Stimulated activated CD8-positive, alpha-beta memory T cell treated with anti-CD3 and anti-CD28 coated beads, Interleukin-7, amount 100 ng/mL, for 1 hour (primary cell): ENCODE measurements at places on chromosomes 2 and 18.

GRCh38 chr18:31329787-31330438 lies 12.0 kb downstream of the DSG1 start:
- DNase-seq: no peak

GRCh38 chr2:105777031-105777482 lies 32.3 kb downstream of the NCK2 start:
- no peak for DNase-seq

GRCh38 chr2:674321-674985 lies 2.8 kb downstream of the TMEM18 start:
- no peak for DNase-seq

- no peak for DNase-seq
These were observed 794.8 kb downstream of the SATB2 start for GRCh38 chr2:198662905-198663304.

DNA sequence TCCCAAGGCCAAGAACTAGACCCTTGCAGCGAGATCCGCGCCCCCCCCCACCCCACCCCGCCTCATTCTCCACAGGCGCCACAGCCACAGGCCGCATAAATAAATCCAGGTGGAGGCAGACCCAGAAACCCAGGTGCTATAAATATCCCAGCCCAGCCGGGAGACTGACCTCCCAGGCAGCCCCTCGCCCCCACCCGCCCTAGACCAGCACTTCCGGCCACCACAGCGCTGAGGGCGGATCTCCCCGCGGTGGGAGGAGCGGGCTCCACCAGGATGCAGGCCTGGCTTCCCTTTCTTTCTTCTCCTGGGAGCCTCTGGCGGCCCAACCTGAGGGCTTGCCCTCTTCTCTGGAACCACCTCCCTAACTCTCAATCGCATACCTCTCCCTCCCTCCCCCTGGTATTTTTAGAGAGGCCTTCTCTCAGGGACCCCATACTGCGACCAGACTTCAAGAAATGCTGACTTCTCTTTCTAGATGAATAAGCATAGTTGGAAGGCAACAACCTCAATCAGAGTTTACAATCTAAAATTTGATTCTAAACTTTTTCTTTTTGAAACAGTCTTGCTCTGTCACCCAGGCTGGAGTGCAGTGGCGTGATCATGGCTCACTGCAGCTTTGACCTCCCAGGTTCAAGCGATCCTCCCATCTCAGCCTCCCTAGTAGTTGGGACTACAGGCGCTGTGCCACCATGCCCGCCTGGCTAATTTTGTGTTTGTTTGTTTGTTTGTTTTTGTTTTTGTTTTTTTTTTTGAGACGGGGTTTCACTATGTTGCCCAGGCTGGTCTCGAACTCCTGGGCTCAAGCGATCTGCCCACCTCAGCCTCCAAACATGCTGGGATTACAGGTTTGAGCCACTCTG lies 55.0 kb downstream of the PKDCC start:
- no peak for DNase-seq

DNA sequence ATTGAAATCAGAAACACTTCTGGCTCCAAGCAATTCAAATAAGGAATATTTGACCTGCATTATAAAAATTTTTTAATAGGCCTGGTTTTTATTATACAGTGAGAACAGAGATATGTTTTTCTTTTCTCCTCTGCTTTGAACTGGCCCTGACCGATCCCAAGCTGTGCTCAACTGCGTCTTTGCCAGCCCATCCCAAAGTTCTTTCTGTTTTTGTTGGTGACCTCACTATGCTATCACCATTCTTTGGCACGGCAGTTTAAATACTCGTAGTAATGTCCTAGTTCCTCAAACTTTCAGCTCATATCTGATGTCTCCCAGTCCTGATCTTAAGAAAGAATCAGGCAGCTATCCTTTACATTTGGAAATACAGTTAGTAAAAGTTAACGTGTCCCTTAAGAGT lies 42.3 kb upstream of the NETO1 start:
- DNase-seq: no peak

DNA sequence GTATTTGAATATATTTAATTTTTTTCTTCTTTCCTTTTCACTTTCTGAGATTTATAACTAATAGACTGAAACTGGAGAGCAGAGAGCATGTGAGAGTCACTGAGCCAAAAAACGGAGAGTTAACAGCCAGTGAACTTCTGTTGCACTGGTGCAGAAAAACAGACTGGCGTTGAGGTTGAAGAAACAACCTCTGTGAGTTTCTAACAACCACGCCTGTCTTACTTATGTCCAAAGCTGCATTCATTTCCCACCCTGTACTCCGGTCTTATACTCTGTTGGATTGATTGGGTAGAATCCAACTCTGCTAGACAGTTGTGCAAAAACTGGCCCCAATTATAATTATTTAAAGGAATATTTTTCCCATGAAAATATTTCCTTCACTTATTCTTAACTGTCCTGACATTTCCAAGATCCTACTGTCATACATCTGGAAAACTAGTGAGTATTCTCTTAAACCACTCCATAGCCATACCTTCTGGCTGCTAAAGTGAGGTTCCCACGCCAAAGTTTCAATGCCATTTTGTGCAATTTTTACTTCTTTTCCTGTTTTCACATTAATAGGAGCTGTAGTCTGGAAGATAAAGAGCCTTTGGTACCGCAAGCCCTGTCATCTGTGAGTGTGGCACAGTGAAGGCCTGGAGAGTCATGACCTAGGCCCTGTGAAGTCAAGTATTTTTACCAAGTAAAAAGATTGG lies 9.4 kb downstream of the CYP1B1 start:
- DNase-seq: no peak

GRCh38 chr2:222883420-222883819 lies 22.6 kb downstream of the ACSL3 start:
- DNase-seq: no peak

DNA sequence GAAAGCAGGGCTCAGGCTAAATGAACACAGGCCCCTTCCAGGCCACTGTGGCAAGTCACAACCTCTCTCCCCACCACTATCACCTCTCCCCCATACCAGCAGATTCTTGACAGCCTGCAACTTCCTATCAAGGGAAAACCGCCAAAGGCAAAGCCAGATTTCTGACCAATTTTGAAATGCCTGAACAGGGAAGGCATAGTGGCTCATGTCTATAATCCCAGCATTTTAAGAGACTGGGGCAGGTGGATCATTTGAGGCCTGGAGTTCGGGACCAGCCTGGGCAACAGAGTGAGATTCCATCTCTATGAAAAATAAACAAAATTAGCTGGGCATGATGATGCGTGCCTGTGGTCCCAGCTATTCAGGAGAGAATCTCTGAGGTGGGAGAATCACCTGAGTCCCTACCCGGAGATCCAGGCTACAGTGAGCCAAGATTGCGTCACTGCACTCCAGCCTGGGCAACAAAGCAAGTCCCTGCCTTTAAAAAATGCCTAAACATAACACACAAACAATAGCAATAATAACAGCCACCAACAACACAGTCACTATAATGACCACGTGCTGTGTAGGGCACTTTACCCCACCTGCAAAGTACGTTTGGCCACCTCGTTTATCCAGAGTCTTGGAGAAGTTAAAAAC lies 75.5 kb upstream of the GLI2 start:
- DNase-seq: no peak

DNA sequence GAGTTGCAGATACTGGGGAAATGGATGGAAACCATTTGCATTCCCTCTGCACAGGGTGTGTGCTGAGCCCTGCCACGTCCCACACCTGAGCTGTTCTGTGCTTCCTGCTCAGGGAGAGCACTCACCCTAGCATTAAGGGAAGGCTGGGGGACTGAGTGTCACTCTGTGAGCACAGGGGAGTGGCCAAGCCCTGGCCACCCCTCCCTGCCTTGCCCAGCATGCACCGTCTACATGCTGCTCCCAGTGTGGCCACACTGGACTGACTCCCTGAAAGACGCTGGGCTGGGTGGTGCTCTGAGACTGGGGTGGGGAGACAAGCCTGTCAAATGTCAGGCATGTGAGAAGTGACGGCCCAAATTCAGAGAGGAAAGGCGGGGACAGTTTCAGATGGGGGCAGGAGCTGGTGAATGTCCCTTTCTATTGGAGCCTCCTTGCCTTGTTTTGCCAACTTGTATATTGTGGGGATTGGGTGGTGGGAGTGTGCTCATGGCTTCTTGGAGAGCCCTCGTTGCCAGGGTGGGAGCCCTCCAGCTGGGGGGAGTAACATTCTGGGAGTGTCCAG lies 298.4 kb upstream of the HS6ST1 start:
- no peak for DNase-seq

DNA sequence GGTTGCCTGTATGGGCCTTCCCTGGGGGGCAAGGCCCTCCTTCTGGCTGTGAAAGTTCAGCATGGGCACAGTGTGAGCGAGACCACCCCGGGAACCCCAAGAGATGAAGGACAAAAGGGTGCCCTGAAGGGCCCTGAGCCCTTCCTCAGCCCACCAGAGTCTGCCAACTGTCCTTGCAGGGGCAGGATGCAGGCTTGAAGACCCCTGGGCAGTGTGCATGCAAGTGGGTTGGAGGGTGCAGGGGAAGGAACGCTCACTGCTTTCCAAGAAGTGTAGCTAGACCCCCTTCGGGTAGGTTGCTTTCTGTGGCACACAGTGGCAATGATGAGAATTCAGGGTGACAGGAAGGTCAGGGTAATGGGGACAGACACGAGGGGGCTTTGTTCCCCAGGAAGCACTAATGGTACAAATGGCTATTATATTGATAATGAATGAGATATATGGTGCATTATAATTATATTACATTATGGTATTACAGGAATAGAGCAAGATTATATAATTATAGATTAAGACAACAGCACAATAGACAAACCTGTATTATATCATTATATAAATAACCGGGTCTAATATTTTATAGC lies 228.7 kb downstream of the ATAD2B start:
- no peak for DNase-seq

- DNase-seq: no peak
These were observed 848 bp downstream of the TMSB10 start for GRCh38 chr2:84906108-84906899.

- DNase-seq: no peak
These were observed 99.3 kb upstream of the TMEM18 start for GRCh38 chr2:776487-776886.

GRCh38 chr18:42606886-42607495 lies 508.5 kb downstream of the RIT2 start:
- DNase-seq: no peak

DNA sequence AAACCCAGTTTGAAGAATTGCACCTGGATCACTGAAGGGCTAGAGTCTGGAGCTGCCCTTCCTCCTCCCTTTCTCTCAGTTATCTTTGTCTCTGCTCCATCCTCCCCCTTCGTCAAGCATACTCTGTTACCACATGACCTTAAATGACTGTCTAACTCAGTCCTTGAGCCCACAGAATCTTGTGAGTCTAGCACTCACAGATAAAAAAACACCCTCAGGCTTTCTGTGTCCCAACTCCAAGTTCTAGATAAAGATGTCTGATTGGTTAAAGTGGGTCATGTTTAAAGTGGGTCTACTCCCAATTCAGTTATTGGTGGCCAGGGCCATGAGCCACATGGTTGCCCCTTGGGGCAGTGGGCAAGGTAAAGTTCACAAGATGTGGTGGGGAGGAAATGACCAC lies 53.5 kb upstream of the CYP1B1 start:
- no peak for DNase-seq

- no peak for DNase-seq
These were observed 43.4 kb upstream of the SMAD7 start for GRCh38 chr18:48994044-48994651.

- no peak for DNase-seq
These were observed 134.8 kb downstream of the PRKCE start for GRCh38 chr2:45786030-45786835.

DNA sequence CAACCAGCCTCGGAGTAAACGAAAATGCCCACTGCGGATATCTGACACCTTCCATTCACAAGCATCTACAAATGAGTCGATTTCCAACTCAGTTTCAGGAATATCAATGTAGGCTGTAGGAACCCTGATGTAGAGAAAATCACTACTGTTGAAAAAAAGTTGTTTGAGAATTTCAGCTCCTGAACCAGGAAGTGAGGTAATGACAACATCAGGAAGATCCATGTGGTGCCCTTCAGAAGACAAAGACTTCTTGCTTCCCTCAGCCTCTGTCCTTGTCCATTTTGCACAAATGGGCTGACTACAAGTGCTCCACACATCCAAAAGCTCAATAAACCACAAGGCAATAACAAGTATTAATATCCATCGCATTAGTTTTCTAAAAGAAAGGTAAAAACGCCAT lies 4.7 kb downstream of the DSEL start:
- DNase-seq: no peak

- DNase-seq: no peak
These were observed 58.9 kb upstream of the GATA6 start for GRCh38 chr18:22110461-22110924.

DNA sequence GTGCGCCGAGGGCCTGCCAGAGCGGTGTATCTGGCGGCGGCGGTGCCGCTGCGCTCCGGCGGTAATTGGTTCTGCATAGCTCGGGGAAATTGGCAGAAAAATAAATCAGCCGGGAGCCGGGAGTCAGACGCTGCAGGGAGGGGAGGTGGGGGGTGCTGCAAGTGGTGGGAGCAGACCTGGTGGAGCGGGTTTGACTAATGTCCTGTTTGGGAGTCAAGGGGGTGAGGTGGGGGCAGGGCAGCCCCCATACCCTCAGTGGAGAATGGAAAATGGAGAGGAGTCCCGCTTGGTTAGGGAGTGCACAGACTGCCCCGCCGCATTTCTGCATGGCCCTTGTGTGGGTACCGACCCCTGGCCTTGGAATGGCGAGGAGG lies 107.3 kb downstream of the DYSF start:
- DNase-seq: no peak

GRCh38 chr2:102992607-102993006 lies 230.8 kb downstream of the TMEM182 start:
- no peak for DNase-seq

DNA sequence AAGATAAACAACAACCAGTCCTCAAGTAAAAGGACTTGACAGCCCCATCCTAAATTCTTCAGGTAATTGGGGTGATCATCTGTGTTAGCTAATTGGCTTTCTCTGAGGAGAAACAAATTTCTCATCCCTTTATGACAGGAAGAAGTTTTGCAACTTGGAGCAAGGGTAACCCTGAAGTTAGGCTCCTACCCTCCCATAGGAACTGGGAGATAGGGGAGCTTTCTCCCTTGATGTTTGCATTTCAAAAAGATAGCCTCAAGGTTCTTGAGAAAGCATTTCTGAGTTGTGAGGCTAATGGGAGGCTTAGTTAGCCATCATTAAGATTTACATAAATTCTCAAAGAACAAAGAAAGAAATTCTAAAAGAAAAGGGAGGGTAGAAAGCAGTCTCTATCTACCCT lies 95.4 kb downstream of the MAP2 start:
- DNase-seq: no peak

DNA sequence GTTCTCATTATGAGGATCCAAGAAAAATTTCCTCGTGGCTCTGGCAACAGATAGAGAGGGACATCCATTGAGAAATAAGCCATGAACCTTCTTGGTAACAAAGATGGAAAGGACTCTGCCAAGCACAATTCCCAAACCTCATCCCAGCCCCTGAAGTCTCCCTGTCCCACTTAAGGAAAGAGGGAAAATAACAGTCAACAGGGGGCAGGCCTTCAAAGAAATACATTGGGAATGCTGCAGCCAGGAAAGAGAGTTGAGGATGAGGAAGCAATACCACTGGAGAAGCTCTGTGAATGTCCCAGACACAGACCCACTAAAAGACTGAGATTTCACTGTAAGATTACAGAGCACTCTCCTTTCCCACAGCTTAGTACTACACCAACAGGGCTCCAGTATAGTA lies 93.2 kb downstream of the CD226 start:
- DNase-seq: no peak

GRCh38 chr2:158903711-158904405 lies 64.6 kb upstream of the TANC1 start:
- no peak for DNase-seq

GRCh38 chr2:55581435-55581834 lies 36.0 kb downstream of the PPP4R3B start:
- no peak for DNase-seq

GRCh38 chr2:189124175-189124574 lies 55.4 kb downstream of the COL5A2 start:
- DNase-seq: no peak

GRCh38 chr2:226378753-226379705 lies 420.6 kb downstream of the IRS1 start:
- DNase-seq: no peak
